ENCODE measurements at places on chromosomes 3 and 15.

DNA sequence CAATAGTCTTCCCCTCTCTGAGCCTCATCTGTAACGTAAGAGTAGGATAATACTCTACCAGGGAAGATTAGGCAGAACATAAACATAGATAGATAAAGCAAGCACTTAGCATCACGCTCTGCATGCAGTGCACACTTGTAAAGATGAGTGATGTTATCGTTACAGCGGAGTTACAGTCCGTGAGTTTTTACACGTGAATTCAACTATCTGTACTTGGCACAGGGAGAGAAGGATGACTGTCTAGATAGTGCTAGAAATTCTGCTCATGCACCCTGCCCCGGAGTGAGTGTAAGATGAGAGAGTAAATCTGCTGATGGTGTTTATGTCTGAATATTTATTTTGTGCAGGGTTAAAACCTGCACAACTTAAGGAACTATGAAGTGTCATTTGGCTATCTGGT lies 35.8 kb downstream of the HAPLN3 start:
- no peak for DNase-seq

- no peak for DNase-seq
Measured at GRCh38 chr3:135084405-135084804, 289.3 kb downstream of the EPHB1 start.

DNA sequence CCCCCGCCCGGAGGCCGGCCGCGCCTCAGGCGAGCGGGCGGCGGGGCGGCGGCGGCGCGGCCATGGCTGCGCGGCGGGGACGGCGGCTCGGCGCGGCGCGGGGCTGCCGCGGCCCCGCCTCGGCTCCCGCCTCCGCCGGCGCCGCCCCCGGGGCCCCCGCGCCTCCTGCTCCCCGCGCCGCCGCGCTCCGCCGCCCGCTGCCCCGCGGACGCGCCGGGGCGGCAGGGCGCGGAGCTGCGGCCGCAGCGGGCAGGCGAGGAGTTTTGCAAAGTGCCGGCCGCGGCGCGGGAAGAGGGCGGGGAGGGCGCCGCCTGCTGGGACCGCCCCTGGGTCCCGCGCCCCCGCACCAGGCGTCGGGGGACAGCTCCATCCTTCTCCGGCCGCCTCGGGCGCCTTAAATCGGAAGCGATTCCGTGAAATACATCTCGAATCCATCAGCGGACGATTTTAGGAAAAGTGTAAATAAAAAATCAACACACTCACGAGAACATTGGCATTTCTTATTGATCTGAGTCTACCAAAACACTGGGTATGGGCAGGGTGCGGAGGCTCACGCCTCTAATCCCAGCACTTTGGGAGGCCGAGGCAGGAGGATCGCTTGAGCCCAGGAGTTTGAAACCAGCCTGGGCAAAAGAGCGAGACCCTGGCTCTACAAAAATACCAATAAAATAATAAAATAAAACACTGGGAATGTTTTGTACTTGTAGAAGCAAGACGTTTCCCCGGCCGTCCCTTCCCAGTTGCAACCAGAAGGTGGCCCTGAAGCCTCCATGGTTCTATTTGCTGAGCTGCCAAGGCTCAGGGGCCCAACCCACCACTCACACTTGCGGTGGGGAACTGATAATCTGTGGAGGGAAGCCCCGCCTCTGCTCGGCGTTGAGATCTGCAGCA lies 136.9 kb downstream of the NUP210 start:
- DNase-seq = no peak

GRCh38 chr3:138962854-138963560 lies 16.0 kb downstream of the FOXL2NB start:
- no peak for DNase-seq

- no peak for DNase-seq
Measured at GRCh38 chr3:69130689-69131088, 8.3 kb upstream of the LMOD3 start.

DNA sequence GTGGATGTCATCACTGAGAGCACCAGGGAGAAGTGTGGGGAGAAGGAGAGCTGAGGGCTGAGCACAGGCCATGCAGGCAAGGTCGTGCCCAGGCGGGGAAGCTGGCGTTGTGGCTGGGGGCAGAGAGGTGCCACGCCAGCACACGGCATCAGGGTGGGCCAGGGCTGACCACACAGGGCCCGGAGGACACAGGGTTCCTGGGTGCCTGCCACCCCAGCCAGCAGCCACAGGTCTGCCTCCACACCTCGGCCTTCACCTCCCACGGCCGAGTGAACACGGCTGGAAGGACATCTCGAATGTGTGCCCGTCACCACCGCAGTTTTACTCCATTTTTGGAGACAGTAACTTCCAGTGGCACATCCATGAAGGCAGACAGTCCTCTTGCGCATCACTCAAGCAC lies 77.1 kb downstream of the ATP10A start:
- no peak for DNase-seq

DNA sequence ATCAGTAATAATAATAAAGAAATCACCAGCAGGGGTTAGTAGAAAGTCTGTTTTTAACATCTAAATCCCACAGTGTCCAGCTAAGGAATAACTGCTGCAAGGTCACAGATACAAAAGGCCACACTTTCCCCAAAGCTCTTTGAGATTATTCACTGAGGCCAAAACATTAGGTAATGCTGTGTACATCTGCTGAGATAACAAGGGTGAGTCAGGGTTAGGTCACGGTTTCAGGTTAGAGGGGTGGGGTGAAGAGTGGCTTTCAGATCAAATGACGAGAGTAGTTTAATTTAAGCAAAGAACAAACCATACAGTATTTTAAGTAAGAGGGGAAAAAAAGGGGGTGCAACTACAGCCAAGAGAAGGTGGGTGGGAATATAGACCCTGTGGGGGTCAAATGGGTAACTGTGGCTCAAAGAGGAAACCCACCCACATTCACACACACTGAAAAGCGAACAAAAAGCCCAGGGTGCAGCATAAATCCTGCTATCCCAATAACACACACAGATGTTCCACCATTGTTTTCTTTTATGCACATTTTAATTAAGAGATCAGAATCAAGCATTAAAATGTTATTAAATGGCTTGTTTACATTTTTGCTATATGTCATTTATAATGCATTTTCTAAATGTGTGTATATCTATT lies 412.9 kb downstream of the TIGIT start:
- DNase-seq = peak; percentile 60

DNA sequence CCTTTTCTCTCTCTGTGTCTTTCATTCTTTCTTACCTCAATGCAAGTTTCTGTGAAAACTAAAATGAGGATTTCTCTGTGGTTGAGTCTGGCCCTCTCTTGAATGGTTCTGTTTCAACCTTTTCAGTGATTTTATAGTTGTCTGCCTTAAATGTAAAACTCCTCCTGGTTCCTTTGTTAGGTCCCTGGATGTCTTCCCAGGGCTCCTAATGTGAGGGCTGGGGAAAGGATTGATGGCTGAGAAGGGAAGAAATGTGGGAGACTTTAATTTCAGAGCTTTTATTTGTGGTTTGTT lies 90.6 kb upstream of the GRM7 start:
- DNase-seq = no peak

GRCh38 chr3:26752466-26752865 lies 129.9 kb downstream of the LRRC3B start:
- no peak for DNase-seq

- DNase-seq = no peak
Measured at GRCh38 chr3:116905794-116906193, 196.2 kb downstream of the TUSC7 start.
